Hindlimb muscle (tissue), 1 donor: ENCODE measurements at places on chromosomes 7 and 10.
A peak's percentile ranks its signal among the peaks of the same experiment; 100 is the strongest.

GRCh38 chr10:79267499-79267898, 79.8 kb upstream of the PPIF start:
- DNase-seq = no peak

- no peak for DNase-seq
These were observed 8.9 kb upstream of the RBP3 start for GRCh38 chr10:47339186-47339735.

GRCh38 chr10:115432188-115432819, 339.1 kb downstream of the ATRNL1 start:
- DNase-seq = no peak

DNA sequence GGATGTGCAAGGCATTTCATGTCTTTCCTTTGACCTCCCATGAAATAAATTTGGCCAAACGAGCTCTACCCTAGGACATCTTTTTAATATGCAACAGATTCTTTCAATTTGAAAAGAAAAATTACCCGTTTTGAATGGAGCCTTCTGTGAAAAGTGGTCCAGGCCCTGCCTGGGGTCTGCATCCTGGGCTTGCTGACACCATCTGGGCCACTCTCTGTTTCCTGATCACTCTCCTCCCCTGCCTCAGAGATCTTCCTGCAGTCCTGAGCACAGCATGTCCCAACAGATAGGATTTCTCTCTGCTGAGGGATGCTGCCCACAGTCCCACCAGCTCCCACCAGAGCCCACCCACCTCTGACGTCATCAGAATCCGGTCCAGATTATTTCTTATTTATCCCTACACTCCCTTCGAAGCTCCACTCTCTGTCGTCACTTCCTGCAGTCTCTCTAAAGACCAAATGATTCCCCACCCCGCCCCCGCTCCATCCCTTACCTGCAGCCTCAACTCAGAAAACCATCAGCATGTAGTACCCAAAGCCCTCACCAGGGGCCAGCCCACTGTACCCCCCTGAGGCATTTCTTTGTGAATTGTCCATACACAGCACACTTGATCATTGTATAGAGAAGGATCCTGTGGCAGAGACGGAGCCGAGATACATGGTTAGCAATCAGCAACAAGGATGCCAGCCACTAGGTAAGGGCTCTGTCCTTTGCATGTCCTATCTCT, 192.1 kb upstream of the MGMT start:
- no peak for DNase-seq

- no peak for DNase-seq
These were observed 1026.9 kb upstream of the C7orf33 start for GRCh38 chr7:147563669-147564068.

DNA sequence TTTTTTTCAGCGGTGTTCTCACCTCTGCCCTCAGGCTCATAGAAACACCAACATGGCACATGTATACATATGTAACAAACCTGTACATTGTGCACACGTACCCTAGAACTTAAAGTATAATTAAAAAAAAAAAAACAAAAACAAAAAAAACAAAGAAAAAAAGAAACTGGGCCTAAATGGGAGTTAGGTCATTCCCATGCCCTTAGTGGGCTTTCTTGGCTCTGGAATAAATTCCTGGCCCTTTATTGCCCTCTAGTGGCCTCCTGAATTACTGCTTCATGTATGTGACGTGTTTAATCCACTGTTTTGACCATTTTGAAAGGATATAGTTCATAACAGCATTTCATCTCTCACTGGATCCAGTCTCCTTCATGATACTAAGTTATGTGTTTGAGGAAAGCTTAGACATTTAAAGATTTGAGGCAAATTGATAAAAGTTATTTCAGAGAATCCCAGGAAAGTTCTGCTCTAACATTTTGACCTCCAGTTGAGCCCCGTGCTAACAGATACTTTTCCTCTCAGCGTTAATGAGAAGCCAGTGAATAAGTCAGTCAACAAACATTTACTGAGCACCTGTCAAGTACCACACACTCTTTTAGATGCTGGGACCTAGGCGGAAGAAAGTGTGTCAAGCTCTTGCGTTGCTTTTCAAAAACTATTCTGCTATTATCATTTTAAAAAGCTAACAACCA, 54.7 kb upstream of the SYPL1 start:
- DNase-seq = peak; percentile 61

- DNase-seq = no peak
These were observed 188.4 kb downstream of the EBF3 start for GRCh38 chr10:129775681-129776080.

- DNase-seq = no peak
These were observed 34.7 kb upstream of the KMT2E start for GRCh38 chr7:104979167-104979841.

DNA sequence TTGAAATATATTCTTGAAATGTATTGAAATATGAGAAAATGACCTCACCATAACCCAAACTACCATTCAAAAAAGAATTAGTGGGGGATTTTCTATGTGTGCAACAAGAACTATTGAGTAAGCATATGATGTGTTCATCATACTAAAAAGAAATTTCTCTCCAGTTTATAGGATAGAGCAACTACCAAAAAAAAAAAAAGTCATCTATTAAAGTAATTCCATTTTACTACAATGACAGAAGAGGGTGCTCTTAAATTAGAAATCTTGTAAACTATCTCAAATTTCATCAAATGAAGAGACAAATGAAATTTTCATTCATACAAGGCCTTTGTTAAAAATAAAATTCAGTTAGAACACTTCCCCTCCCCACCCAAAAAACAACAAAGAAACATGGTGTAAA, 195.4 kb upstream of the PLXDC2 start:
- DNase-seq = no peak

GRCh38 chr10:127755753-127756152, 18.8 kb downstream of the FOXI2 start:
- no peak for DNase-seq

- DNase-seq = peak; percentile 78
These were observed 37.7 kb upstream of the CXCL12 start for GRCh38 chr10:44422570-44423101.

DNA sequence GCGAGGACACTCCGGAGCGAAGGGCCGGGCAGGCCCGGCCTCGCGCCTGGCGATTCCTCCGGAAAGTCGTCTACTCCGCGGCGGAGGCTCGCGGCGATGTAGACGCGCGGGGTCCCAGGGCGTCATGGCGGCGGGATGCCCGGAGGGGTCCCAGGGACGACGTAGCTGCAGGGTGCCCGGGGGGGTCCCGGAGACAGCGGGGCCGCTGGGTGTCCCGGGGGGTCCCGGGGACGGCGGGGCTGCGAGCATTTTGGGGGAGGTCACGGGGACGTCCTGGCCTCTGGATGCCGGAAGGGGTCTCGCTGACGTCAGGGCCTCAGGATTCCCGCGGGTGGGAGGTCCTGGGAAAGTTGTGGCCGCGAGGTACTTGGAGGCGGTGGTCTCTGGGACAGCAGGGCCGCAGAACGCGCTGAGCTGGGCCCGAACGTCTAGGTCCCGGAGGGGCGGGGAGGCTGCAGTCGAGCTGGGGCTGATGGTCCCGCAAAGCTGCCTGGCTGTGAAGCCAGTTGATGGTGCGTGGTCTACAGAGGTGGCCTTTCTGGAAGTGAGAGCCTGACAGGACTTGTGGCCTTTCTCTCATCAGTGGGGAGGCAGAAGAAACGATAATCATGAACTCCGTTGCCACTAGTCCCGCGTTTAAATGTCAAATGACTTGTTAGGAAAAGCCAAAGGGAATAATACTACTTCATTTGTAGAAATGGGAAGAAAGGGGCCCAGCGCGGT, 637 bp downstream of the HSPA14 start:
- DNase-seq = peak; percentile 38

DNA sequence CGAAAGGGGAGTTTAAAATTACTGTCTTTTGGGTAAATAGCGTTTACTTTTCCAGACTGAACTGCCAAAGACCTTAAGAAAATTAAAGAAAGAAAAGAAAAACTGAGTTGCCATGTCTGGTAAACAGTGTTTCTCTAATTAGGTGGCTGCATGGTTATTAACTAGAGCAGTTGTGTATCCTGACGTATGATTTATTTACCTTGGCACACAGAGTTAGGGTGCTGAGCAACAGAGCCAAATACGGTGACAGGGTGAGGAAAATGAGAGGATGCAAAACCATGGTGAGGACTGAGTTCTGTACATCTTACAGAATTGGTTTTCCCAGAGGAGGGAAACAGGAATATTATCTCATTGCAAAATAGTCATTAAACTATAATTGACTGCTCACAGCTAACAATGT, 546.4 kb upstream of the FZD8 start:
- no peak for DNase-seq

GRCh38 chr7:100465702-100466311, 1.7 kb upstream of the SPACDR start:
- DNase-seq = peak; percentile 84

GRCh38 chr10:79939969-79940368, 8.9 kb downstream of the SFTPD start:
- DNase-seq = no peak

- no peak for DNase-seq
These were observed 232.9 kb upstream of the GRB10 start for GRCh38 chr7:51015581-51015980.

GRCh38 chr10:99659868-99660366, 608 bp downstream of the ENTPD7 start:
- no peak for DNase-seq

DNA sequence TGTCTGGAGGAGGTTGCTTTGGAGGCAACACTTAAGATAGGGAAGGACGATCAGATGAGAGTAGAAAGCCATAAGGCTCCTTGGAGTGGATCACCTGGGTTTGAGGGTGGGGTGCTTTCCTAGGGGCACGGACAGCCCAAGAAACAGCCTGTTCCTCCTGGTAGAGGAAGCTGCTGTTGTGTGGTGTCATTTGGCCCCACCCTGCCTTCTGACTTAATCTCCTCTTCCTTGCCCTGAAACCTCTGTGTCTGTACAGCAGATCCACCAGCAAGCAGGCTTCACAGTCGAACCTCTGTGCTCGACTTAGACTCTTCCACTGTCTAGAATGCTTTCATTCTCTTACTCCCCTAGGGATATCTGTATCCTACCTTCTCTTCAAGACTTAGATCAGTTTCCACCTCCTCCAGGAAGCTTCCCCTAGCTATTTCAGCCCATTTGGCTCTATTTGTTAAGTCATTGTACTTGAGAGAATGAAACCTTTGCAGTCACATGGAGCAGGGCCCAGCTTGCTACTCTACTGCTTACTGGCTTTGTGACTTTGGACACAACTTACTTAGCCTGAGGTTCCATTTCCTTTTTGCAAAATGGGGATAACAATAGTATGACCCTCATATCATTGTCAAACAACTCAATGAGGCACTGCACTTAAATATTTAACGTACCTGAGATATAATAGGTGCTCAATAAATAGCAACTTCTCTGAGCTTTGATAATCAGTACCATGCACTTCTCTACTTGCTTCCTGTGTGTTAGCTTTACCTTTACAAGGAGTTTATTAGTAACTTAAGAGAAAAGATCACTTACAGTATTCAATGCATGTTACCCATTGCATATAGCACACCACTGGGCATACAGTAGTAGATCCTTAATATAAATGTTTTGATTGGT, 5.0 kb downstream of the MXI1 start:
- no peak for DNase-seq

DNA sequence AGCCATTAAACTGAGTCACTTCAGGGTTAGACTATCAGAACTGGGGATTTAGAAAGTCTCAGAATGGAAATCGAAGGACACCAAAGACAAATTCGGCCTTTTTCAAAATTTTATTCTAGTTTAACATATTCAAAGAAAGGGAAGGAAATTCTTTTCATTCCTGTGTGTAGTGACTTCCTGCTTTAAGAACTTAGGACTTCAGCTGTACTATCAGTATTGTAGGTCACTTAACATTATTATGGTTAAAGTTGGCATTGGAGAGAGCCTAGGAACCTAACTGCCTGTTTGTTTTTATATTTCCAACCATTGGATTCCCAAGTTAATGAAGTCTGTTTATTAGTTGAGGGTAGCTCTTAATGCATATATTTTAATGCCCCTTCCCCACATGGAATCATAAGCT, 63.7 kb downstream of the PTEN start:
- no peak for DNase-seq

GRCh38 chr7:137304624-137305235, 38.8 kb downstream of the PTN start:
- no peak for DNase-seq

DNA sequence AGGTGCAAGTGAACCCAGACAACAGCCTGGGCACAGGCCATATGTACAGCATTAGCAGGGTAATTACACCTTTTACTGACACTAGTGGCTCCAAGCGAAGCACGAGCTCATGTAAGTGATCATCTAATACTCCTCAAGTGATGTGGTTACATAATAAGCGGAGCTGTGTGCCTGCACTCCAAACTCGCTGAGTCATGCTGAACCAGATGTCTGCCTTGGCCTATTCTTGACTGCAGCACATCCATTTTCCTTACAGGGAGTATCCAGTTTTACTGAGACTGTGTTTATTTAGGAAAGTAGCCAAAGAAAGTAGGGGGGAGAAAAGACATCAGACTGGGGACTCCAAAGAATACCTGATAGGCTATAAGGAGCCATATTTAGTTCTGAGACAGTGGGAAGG, 90.1 kb downstream of the GRM3 start:
- DNase-seq = no peak

GRCh38 chr7:5420067-5420880, 3.4 kb downstream of the TNRC18 start:
- DNase-seq = no peak

GRCh38 chr7:44637788-44638594, 31.6 kb downstream of the OGDH start:
- no peak for DNase-seq

GRCh38 chr7:37247861-37248260, 200.8 kb downstream of the ELMO1 start:
- peak; percentile 76 for DNase-seq

GRCh38 chr10:112811741-112812551, 138.1 kb upstream of the TCF7L2 start:
- peak; percentile 77 for DNase-seq
